AG20443 (cell line): ENCODE measurements at places on chromosomes 16 and 17.

DNA sequence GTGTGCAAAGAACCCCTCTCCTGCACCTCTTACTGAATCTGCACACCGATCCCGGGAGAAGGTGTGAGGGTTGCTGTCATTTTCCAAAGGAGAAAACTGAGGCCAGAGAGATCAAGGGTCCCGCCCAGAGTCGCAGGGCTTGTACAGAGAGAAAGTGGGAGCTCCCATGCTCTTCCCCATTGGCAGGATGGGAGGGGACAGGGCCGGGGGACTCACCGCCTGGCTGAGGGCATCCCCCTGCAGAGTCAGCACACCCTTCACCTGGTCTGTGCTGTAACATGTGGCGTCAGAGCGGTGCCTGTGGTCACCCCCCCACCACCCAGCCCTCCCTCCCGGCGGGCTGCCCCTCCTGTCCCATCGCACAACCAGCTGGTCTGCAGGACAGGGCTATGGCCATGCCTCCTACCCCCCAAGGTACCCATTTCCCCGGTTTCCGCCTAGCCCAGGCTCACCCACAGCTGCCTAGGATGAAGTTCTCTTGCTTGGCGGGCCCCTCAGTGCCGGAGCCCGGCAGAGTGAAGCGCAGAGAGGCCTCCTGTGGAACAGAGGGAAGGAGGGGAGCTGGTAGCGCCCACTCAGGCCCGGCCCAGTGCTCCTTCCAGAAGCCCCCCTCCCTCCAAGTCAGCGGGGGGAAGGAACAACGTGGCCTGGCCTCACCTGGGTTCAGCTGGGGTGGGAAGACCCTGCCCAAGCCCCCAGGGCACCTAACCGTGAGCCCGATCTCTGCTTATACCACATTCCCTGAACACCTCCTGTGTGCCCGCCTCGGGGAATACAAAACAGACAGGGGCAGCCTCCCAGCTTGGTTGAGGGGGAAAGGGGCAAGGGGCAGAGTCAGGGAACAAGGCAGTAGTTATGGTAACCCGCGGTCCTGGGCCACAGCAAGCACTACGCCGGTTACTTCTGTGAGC, 1.1 kb downstream of the ROGDI start:
- no peak for DNase-seq

- DNase-seq = peak; percentile 31
Measured at GRCh38 chr17:65190467-65191097, 53.4 kb downstream of the RGS9 start.

- DNase-seq = peak; percentile 24
Measured at GRCh38 chr17:56978441-56979090, 635 bp downstream of the SCPEP1 start.

DNA sequence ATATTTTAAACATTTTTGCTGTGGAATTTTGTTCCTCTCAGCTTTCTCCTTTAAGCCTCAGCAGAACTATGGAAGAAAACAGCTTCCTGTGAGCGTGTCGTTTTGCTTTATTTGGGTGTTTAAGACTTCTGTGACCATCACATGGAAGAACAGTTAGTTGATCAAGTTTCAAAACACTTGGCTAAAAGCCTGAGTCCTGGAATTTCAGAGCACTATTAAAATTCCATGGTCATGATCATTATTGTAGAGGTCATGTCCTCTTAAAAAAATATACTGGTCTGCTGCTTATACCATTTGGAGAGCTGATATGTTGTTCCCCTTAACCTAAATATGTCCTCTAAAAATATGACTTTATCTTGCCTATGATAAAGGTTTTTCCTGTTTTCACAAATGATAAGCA, 12.6 kb upstream of the CDR2 start:
- DNase-seq = peak; percentile 74

DNA sequence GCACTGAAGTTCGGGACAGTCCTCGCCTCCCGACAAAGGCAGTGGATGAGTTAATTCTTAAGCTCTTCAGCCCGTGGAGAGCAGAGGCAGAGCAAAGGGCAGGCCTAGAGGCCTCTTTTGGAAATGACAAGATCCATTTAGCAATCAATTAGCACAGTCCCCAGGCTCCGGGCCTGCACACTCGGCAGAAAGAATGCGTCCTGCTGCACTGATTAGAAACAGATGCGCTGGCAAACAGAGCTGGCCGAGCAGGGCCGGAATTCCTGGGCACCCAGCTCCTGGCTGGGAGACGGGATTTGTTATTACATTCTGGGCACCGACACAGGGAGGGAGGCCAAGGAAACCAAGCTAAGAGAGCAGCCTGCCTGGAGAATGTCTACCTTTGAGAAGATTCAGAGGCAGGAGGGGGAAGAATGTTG, 162.9 kb downstream of the COPRS start:
- peak; percentile 96 for DNase-seq

DNA sequence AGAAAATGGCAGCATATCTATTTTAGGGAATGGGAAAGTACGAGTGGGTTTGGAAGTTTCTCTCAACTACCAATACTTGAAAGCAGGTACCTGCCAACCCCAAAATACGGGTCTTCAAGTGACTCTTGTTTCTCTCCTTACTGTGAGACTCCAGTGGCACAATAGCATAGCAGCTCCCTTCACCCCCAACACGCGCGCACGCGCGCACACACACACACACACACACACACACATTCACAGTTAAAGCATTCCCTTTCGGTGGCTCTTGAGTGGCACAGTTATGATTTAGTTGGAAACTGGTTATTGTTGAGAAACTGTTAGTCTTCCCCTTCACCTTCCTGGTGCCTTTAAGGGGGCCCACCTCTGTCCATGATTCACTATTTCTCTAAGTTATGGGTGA, 30.0 kb upstream of the CCL2 start:
- DNase-seq = no peak

DNA sequence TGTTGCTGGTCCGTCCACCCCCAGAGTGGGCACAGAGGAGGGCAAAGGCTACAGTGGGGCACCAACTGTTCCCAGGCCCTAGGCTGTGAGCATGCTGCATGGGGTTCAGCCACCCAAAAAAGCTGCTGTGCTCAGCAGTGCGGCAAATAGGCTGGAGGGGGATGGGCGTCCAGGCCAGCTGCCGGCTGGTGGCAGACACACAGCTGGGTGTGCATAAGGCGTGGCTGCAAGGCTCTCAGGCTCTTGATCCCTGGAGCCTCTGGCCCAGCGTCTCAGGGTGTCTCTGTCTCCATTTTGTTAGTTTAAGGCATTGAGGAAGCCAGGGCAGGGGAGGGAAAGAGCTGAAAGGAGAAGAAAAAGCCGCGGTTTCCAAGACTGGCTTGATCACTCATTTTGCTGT, 8.8 kb downstream of the RPL19 start:
- DNase-seq = no peak

GRCh38 chr16:84482001-84482891, 22.2 kb downstream of the MEAK7 start:
- DNase-seq = no peak

- DNase-seq = no peak
Measured at GRCh38 chr17:5464717-5465507, 3.9 kb downstream of the DHX33 start.

- DNase-seq = no peak
Measured at GRCh38 chr16:76235025-76235424, 42.2 kb upstream of the CNTNAP4 start.

DNA sequence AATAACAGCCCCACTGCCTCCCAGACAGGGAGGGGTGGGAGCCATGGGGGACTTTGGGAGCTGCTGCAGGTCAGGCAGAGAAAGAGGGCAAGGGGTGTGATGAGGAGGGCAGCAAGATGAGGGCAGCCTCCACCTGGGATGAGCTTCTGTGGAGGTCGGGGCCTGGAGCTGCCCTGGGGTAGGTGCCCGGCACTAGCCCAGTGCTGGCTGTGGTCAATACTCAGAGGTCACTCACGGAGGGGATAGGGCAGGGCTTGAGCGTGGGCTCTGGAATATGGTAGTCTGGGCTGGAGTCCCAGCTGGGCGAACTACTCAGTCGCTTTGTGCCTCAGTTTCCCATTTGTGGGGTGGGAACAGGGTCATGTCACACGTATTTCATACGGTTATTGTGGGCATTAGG, 169.0 kb downstream of the IRF8 start:
- no peak for DNase-seq

- no peak for DNase-seq
Measured at GRCh38 chr16:26649381-26650045, 417.2 kb upstream of the C16orf82 start.

- no peak for DNase-seq
Measured at GRCh38 chr17:52982331-52982730, 823.8 kb upstream of the CA10 start.

DNA sequence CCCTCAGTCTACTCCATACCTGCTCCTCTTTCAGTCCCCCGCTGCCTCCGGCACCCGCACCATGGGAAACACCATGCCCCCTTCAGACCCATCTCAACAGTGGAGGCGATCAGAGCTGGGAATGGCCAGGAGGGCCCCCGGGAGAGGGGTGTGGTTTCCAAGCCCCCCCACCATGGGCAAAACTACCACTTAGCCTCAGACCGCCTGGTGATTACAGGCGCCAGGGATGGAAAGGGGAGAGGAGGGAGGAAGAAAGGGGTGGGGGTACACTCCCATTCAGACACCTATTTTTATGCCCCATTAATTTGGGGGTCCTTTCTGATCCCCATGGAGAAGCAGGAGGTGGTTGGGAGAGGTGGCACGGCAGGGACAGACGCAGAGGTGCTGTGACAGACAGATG, at the start of gene C17orf114:
TSS of gene C17orf114 (minus strand) at position 101 of the 400 bp plus-strand sequence.
- DNase-seq = no peak

DNA sequence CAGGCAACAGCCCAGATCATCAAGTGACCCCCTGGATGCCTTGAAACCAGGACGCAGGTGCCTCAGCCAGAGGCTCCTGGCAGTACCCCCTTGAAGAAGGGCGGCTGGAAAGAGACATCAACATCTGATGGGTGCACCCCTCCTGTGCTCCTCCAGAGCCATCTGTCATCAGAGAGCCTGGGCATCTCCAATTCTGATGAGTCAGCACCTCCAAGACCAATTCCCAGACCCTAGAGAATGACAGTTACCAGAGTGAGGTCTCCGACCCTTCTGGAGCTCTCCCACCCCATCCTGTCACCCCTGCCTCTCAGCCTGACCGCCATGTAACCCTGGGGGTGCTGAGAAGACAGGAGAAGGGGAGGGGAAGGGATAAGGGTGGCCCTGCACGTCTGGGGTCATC, 433.7 kb downstream of the SOX9 start:
- no peak for DNase-seq

DNA sequence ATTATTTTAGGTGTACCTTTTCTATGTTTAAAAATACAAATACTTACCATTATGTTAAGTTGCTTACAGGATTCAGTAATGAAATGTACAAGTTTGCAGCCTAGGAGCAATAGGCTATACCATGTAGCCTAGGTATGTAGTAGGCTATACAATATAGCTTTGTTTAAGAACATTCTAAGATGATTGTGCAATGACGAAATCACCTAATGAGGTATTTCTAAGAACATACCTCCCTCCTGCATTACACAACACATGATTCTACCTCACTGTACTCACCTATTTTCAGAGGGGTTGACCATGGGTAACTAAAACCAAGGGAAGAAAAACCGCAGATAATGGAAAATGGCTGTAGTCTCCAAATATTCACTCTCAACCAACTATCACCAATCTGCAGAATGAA, 35.3 kb upstream of the TBC1D3K start:
- DNase-seq = no peak

DNA sequence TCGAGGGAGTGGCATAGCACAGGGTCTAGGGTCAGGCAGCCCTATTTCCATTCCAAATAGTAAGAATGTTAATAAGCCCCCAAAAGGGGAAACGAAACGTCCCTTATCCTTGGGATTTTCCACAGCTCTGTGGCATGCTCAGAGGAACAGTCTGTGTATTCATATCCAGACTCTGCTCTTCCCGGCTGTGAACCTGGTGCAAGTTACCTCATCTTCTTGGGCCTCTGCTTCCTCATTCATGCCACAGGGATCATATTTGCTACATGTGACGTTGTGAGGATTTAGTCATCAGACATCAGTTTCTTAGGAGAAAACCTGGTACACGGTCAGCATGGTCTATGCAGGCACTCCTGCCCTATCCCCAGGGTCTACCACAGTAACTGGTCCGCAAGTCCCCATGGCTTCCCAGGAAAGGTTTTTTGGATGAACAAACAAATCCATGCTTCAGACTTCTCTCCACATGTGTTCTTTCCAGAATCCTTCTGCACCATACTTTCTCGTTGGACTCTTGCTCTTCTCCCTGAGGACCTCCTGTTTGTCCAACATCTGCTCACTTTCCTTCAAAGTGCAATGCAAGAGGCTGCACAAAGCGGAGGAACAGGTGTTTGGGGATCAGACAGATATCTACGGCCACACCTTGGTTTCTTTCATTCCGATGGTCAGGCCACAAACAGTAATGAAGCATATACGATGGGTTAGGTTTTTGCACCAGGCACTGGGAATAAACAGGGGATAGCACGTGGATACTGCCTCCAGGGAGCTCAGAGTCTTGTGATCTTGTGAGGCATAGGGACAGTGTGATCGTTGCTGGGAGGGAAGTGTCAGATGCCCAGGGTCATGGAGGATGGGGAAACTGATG, 17.7 kb downstream of the GLP2R start:
- no peak for DNase-seq

- no peak for DNase-seq
Measured at GRCh38 chr17:1323336-1323735, 43.9 kb downstream of the TRARG1 start.

GRCh38 chr17:9521062-9521461, 54.6 kb downstream of the STX8 start:
- DNase-seq = no peak

DNA sequence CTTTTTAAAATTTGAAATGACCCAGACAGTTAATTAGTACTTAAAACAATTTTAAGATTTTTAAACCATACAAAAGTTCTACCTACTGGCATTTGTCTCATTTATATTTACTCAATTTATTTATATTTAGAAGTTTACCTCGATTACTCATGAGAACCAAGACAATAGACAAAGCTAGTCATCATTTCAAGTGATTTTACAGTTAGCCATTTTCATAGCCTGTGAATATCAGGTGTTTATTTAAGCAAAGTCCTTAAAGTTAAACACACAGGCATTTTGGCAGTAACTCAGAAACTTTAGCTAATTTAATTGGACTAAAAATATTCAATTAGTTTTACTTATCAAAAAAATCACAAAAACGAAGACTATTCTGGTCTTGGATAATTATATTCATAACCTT, 101.6 kb upstream of the KIF2B start:
- DNase-seq = no peak
